ENCODE measurements at places on chromosomes 7 and 10. TPM values are rescaled to one million over a fixed set of nuclear protein-coding genes. Genes with fewer than 3 reads are reported as not detected.

Gene VGF
- not detected for total RNA-seq

Gene ARMC3
- total RNA-seq: not detected

Gene LIPK
- not detected for total RNA-seq

Gene MOSPD3
- 9.6 TPM for total RNA-seq

DNA sequence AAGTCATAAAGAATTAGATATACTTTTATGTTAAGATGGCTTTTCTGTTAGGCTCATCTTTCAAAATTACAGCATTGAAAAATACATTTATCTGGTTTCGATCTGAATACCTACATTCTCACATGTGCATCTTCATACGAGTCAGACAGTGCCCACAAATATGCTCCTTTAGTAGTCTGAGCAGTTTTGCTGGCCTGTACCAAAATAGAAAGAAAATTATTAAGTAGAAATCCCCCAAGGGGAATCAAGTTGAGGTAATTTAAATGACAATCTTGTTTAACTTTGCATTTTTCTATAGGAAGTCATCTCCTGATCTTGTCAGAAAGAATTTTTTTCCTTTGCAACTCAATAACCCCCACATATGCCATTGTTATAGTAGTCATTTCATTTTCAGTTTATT is 287.4 kb upstream of the SEMA3D start:
- H3K4me1 ChIP-seq: no peaks in the 10 kb centered on the region
- DNase-seq: no peak
- H3K4me3 ChIP-seq: no peak overlapping the region
- no peak overlapping the region for H3K27ac ChIP-seq

GRCh38 chr10:32347363-32348022 is 535 bp upstream of the EPC1 start:
- peak overlapping the region; percentile 87 for H3K4me3 ChIP-seq
- H3K27me3 ChIP-seq: no peaks in the 10 kb centered on the region
- peak overlapping the region; percentile 100 for H3K27ac ChIP-seq
- H3K36me3 ChIP-seq: peaks cover 14% of the 10 kb centered on the region
- DNase-seq: no peak
- H3K4me1 ChIP-seq: peaks cover 52% of the 10 kb centered on the region

DNA sequence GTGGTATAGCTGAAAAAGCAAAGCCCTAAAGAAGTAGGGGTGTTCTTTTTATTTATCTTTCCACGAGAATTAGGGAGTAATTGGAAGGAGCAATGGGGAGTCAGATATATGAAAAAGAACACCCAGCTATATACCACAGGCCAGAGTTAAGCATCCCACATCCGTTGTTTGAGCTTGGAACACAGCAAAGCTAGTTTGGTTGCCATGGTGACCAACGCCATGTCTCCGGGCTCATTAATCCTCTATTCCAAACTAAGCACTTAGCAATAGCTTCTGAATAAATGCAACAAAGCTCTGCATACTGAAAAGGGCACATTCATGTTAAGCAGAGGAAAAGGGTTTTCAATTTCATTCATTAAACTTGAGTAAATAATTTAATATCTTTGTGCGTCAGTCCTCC is 23.5 kb downstream of the ASB4 start:
- H3K4me1 ChIP-seq: no peaks in the 10 kb centered on the region
- H3K36me3 ChIP-seq: no peaks in the 10 kb centered on the region
- DNase-seq: no peak
- H3K27ac ChIP-seq: no peak overlapping the region
- H3K27me3 ChIP-seq: no peaks in the 10 kb centered on the region

DNA sequence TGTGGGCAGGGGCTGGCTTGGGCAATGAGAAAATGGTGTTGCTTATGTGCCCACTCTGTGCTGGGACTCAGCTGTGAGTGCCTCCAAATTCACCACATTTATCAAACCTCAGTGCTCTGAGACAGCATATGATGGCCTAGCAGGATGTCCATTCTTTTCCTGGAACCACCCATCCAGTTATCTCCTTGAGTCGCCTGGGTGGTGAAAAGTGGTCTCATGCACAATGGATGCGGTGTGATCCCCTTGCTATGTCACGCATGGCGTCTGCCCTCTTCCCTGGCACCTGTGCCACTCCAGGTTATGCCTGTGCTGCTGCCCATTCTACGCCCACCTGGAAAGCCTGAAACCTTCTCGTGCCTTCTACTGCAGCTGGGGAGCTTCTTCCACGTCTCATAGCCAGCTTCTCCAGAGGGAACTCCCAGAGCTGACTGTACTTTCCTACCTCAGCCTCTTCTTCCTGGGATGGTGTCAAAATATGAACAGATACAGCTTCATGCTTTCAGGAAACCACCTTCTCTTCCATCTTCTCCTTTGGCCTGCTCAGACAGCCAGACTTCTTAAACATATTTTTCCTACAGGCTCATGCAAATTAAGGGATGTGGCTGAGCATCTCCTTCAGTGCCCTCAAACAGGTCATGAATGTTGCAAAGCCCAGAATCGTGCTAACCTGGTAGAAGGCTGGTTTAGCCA is 147.3 kb downstream of the PFKFB3 start:
- H3K36me3 ChIP-seq: no peaks in the 10 kb centered on the region
- H3K27me3 ChIP-seq: no peaks in the 10 kb centered on the region
- H3K4me1 ChIP-seq: no peaks in the 10 kb centered on the region
- H3K4me3 ChIP-seq: no peak overlapping the region

- H3K27me3 ChIP-seq: no peaks in the 10 kb centered on the region
- H3K27ac ChIP-seq: no peak overlapping the region
- DNase-seq: no peak
- no peaks in the 10 kb centered on the region for H3K36me3 ChIP-seq
- H3K4me1 ChIP-seq: no peaks in the 10 kb centered on the region
- H3K4me3 ChIP-seq: no peak overlapping the region
These were observed 135.7 kb downstream of the MAGI2 start for GRCh38 chr7:79317728-79318127.

- no peak overlapping the region for H3K27ac ChIP-seq
- DNase-seq: no peak
- no peaks in the 10 kb centered on the region for H3K27me3 ChIP-seq
These were observed 362.8 kb downstream of the THSD7A start for GRCh38 chr7:11469028-11469745.

DNA sequence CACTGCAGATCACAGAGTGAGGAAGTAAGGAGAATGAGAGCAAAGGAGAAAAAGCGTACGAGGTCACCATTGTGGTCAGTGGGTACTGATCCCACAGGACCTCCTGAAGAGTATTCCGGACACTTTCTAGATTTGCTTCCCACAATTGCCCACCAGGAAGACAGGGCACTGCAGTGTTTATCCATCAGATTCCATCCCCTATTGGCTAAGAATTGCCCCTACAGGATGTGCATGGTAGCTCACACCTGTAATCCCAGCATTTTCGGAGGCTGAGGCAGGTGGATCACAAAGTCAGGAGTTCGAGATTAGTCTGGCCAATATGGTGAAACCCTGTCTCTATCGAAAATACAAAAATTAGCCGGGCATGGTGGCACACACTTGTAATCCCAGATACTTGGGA is 5.3 kb upstream of the FHIP2A start:
- DNase-seq: no peak
- H3K27me3 ChIP-seq: no peaks in the 10 kb centered on the region
- no peaks in the 10 kb centered on the region for H3K4me1 ChIP-seq
- H3K27ac ChIP-seq: no peak overlapping the region
- H3K36me3 ChIP-seq: no peaks in the 10 kb centered on the region

DNA sequence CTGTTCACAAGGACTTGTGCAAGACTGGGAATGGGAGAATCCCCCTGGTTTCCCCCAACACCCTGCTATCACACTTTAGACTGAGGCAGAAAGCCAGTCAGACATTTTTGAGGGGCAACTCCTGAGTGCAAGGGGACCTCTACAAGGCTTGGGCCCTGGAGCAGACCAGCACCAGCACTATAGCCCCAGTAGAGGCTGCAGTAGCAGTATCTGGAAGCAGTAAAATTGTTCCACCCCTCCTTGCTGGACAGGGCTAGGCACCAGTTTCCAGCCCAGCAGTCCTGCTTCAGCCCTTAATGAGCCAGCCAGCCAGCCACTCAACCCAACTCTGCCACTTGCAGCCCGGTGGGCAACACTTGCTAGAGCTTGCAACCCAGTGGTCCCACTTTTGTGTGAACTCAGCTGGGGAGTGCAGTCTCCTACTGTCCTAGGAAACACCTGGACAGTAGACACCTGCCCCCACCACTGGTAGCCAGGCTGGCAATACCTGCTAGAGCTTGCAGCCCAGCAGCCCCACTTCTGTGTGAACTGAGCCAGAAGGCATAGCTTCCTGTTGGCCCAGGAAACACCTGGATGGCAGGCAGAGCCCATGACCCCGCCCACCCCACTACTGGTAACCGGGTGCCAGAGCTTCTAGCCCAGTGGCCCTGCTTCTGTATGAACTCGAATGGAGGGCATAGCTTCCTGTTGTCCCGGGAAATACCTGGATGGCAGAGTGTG is 65.0 kb downstream of the FBXL13 start:
- H3K4me1 ChIP-seq: no peaks in the 10 kb centered on the region
- no peaks in the 10 kb centered on the region for H3K36me3 ChIP-seq
- H3K4me3 ChIP-seq: no peak overlapping the region
- no peak overlapping the region for H3K27ac ChIP-seq
- no peaks in the 10 kb centered on the region for H3K27me3 ChIP-seq

GRCh38 chr10:25978771-25979170 is 44.7 kb downstream of the MYO3A start:
- no peaks in the 10 kb centered on the region for H3K4me1 ChIP-seq
- no peak overlapping the region for H3K4me3 ChIP-seq
- H3K36me3 ChIP-seq: no peaks in the 10 kb centered on the region
- no peaks in the 10 kb centered on the region for H3K27me3 ChIP-seq

DNA sequence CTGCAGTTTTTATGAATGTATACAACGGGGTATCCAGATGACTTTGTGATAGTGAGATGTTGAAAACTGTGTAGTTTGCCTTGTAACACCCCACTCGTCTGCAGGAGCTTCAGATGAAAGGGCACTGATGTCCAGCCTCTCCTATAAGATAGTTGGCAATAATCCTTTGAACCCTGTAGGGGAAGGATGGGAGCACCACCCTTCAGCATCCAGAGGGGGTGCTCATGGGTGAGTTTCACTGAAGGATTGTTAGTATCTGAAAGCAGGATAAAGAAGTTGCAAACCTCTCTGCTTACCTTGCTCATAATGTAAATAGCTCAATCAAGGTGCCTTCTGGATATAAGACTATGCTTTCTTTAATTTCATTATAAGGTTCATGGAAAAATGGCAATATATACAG is 201.5 kb downstream of the TMEM178B start:
- H3K27ac ChIP-seq: no peak overlapping the region
- H3K27me3 ChIP-seq: no peaks in the 10 kb centered on the region
- H3K4me1 ChIP-seq: no peaks in the 10 kb centered on the region

GRCh38 chr10:125004571-125005311 is 62.8 kb downstream of the ZRANB1 start:
- H3K4me3 ChIP-seq: no peak overlapping the region
- H3K27me3 ChIP-seq: no peaks in the 10 kb centered on the region
- DNase-seq: peak; percentile 16
- no peak overlapping the region for H3K27ac ChIP-seq
- peaks cover 42% of the 10 kb centered on the region for H3K36me3 ChIP-seq

GRCh38 chr7:111752022-111752582 is 189.8 kb upstream of the IMMP2L start:
- no peak overlapping the region for H3K27ac ChIP-seq
- H3K4me1 ChIP-seq: no peaks in the 10 kb centered on the region
- no peaks in the 10 kb centered on the region for H3K27me3 ChIP-seq
- peak; percentile 37 for DNase-seq
- no peak overlapping the region for H3K4me3 ChIP-seq
- peaks cover 17% of the 10 kb centered on the region for H3K36me3 ChIP-seq

- no peak overlapping the region for H3K27ac ChIP-seq
- no peaks in the 10 kb centered on the region for H3K36me3 ChIP-seq
- DNase-seq: no peak
- H3K27me3 ChIP-seq: no peaks in the 10 kb centered on the region
- no peak overlapping the region for H3K4me3 ChIP-seq
- H3K4me1 ChIP-seq: peaks cover 20% of the 10 kb centered on the region
These were observed 19.7 kb upstream of the BNIP3 start for GRCh38 chr10:132001238-132001972.

- H3K4me1 ChIP-seq: peaks cover 29% of the 10 kb centered on the region
- peak; percentile 67 for DNase-seq
- H3K4me3 ChIP-seq: peak within 1 kb of the TSS; percentile 82
- H3K36me3 ChIP-seq: no peaks in the 10 kb centered on the region
- no peaks in the 10 kb centered on the region for H3K27me3 ChIP-seq
These were observed at the start of gene SH3PXD2A for GRCh38 chr10:103855424-103855823. Gene SH3PXD2A (minus strand): TSS chr10:103855576. CDS start chr10:103855266, 310 bp downstream.

- H3K27ac ChIP-seq: peak overlapping the region; percentile 95
- no peak overlapping the region for H3K4me3 ChIP-seq
- no peaks in the 10 kb centered on the region for H3K27me3 ChIP-seq
- H3K4me1 ChIP-seq: peaks cover 37% of the 10 kb centered on the region
These were observed 272.9 kb downstream of the TRIL start for GRCh38 chr7:28685242-28685643.

- H3K27ac ChIP-seq: peak overlapping the region; percentile 58
- no peaks in the 10 kb centered on the region for H3K36me3 ChIP-seq
- no peak for DNase-seq
- H3K4me3 ChIP-seq: no peak overlapping the region
- peaks cover 25% of the 10 kb centered on the region for H3K4me1 ChIP-seq
- no peaks in the 10 kb centered on the region for H3K27me3 ChIP-seq
These were observed 98.2 kb downstream of the SORBS1 start for GRCh38 chr10:95462740-95463667.

GRCh38 chr10:131089861-131090260 is 221.7 kb downstream of the TCERG1L start:
- no peak overlapping the region for H3K27ac ChIP-seq
- H3K36me3 ChIP-seq: no peaks in the 10 kb centered on the region
- no peak for DNase-seq
- no peaks in the 10 kb centered on the region for H3K27me3 ChIP-seq
- H3K4me3 ChIP-seq: no peak overlapping the region
- peaks cover 3% of the 10 kb centered on the region for H3K4me1 ChIP-seq

DNA sequence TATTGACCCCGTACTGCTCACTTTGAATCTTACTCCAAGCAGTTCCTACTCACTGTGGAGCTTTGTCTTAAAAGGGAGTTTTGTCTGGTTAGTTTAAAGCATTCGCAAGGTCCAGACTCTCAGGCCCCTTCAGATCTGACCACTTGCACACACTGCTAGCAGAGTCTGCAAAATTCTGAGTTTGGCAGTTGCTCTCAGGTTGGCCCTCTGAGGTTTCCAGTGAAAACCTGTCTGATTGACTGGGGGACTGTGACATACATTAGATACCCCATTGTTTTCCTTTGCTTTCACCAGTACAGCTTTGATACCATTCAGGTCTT is 149.2 kb downstream of the XPNPEP1 start:
- no peak overlapping the region for H3K4me3 ChIP-seq
- no peaks in the 10 kb centered on the region for H3K27me3 ChIP-seq
- H3K27ac ChIP-seq: no peak overlapping the region
- no peaks in the 10 kb centered on the region for H3K4me1 ChIP-seq
- no peaks in the 10 kb centered on the region for H3K36me3 ChIP-seq

DNA sequence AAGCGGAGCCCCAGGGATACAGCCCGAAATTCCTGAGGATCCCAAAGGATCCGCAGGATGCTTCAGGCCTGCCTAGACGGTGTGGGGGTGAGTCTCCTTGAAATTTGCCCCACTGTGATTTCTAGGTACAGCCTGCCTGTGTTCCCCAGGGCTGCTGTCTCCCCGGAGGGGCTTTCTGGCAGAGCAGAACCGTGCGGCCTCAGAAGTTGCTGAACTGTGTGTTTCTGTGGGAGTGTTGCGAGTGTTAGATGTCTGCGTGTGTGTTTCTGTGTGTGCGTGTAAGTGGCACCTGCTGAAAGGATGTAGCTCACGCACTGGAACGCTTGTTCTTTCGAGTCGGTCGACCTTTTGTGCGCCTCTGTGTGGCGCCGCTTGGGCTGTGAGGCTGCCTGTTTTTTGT is 27.8 kb upstream of the ZNF273 start:
- DNase-seq: no peak
- H3K4me3 ChIP-seq: no peak overlapping the region
- H3K4me1 ChIP-seq: no peaks in the 10 kb centered on the region
- H3K27ac ChIP-seq: no peak overlapping the region
- no peaks in the 10 kb centered on the region for H3K27me3 ChIP-seq
- H3K36me3 ChIP-seq: no peaks in the 10 kb centered on the region
